ENCODE measurements at places on chromosomes 5 and 9.

GRCh38 chr5:129717751-129718310 is 30.1 kb upstream of the MINAR2 start:
- DNase-seq = no peak

- DNase-seq = no peak
Observed at GRCh38 chr5:60248901-60249300, 355.4 kb upstream of the PDE4D start.

DNA sequence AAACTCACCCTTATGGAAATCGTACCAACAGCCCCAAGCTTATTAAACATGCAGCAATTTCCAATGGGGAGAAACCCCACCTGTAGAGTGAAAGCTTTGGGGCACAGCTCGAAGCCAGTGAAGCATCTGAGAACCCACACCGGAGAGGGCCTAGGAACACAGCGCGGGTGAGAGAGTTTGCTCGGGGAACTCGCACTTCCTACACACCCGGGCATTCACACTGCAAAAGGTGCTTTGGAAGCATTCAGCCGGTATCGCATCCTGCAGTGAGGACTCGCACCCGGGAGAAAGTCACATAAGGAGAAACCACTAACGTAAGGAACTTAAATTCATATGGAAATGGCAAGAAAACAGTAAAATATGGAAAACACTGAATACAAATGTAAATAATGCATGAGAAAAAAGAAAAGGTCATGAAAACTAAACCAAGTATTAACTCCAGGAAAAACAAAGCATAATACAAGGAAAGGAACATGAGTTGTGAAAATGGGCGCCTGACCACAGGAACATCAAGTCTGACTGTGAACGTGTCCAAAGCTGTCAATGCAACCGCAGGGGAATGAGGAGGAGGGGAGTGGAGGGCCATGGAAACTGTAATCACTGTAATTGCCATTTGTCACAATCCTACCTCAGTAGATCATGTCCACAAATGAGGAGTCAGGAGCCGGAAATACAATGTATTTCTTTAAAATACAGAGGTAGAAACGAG is 28.7 kb downstream of the CAMSAP1 start:
- DNase-seq = no peak

- DNase-seq = no peak
Observed at GRCh38 chr9:132651259-132651658, 18.5 kb downstream of the DDX31 start.

- no peak for DNase-seq
Observed at GRCh38 chr5:123090661-123091297, 1.7 kb downstream of the PRDM6 start.
